Endothelial cell (in vitro differentiated cells): ENCODE measurements at places on chromosomes 16 and 17.

DNA sequence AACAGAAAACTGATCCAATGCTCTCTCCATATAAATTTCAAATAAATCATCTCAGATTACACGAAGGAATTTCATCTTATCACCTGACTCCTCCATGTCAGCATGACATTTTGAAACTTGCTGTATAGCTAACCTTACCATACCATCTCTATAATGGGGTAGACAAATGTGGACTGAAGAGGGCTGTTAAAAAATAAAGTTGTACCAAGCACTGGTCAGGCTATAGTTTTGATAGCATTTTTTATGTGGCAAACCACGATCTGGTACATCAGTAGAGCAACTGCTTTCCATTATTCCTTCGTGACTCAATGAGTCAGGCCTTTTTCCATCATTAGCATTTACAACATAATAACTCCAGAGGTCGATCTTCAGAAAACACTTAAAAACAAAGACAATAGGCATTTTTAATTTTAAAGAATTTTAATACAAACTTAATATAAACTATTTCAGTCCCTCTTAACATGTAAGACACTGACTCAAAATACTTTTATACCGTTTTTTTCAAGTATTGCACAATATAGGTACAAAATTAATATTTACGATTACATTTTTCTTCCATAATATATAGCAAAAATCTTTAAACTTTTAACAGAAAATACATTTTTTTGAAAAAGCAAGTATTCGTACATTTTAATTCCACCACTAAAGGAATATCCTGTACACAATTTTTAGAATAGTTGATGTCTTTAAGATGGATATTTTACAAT is 4.2 kb downstream of the TOB1 start:
- DNase-seq, result no peak

- DNase-seq, result no peak
Observed at GRCh38 chr16:77690416-77690815, 31.9 kb upstream of the NUDT7 start.

DNA sequence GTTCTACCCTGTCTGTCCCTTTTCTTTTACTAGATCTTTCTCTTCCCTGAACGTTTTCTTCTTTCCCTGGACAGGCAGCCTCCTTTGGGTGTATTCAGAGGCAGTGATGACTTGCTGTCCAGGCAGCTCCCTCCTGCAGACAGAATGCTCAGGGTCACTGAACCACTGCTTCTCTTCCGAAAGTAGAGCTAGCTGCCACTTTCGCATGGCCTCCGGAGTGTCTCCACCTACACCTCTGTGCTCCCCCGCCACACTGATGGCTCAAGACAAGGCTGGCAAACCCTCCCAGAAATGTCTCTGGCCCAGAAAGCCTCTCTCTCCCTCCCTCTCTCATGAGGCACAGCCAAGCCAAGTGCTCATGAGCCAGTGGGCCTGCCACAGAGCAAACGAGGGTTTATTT is 207.8 kb downstream of the CDRT15L2 start:
- DNase-seq, result no peak

DNA sequence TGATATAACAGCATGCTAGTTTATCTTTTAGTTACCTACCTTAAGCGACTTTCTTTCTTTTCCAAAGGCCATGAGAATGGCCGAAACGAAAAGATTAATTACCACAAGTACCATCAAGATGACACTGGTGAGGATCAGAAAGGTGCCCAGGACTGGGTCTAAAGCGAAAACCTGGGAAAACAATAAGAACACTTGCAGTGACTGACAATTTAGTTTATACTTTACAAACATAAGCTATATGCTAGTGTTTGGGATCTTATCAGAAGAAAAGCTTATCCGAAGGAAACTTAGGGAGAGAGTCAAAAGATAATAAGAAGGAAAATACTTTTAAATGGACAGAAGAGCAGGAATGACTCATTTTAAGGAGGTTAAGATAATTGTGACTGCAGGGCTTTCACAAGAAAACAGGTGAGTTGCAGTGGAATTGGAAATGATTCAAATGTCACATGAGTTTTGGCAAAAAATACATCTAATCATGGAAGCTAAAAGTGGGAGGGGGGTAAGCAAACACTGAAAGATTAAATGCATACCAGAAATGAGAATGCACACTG is 34.8 kb downstream of the IST1 start:
- no peak for DNase-seq

DNA sequence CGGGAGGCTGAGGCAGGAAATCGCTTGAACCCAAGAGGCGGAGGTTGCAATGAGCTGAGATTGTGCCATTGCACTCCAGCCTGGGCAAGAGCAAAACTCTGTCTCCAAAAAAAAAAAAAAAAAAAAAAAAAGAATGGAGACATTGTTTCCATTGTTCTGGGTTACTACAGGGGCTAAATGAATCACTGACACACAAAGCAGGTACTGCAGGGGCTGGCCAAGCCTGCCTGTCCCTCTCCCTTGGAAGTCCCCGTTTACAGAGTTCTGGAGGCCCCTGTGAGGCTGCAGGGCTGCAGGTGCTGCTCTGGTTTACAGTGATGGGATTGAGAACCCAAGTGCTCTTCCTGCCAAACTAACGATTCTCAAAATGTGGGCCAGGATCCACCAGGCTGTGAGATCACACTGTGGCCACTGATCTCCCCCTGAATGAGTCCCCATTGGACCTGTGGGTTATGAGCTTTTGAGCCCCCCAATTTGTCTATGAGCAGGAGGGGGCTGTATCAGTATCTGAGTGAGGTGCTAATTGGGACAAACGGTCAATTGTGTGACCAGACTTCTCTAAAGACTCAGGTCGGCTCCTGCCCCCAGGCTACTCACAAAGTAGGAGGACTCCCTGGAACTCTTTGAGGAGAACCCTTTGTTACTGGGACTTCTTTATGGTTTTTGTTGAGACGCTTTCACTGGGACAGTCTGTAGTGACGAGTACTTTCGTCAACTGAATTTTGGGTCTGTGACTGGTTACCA is 39.0 kb downstream of the DNAH17 start:
- no peak for DNase-seq

GRCh38 chr17:7502987-7503386 is 18.8 kb downstream of the POLR2A start:
- no peak for DNase-seq

- DNase-seq, result no peak
Observed at GRCh38 chr17:48295362-48296288, 134.4 kb downstream of the SKAP1 start.

GRCh38 chr17:67412032-67412431 is 35.0 kb downstream of the PITPNC1 start:
- DNase-seq, result no peak

DNA sequence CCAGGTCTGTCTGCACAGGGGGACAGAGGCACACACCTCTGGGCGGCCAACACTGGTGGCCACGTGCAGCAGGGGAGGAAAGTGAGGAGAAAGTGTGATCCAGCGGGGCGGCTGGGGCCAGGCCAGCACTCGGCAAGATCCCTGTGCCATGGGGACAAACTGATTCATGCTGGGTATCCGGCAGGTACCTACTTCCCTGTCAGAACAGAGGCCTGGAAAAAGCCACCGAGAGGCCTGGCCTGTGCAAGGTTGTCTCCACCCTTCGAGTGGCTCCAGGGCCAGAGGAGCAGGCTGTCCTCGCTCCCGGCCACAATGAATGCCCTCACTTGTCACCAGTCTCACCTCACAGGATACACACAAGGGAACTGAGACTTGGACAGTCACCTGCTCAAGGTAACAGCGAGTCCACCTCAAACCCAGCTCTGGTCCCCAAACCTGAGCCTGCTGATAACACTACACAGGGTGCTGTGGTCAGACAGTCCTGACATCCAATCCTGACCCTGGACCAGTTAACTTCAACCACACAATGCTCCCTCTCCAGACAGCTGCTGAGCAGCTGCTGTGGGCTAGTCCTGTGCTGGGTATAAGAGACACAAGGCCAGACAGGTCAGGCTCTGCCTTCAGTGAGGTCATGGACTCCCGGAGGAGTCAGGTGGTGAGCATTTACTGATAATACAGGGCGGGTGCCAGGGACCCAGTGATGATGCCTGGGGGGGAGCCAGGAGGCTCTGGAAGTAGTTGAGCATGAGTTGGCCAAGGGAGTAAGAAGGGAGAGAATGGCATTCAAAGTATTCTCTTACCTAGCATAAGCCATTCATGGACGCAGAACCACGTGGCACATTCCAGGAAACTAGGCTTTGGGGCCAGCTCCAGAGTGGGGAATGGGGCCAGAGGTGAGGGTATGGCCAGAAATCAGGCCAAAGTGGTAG is 53.0 kb downstream of the VAC14 start:
- no peak for DNase-seq

DNA sequence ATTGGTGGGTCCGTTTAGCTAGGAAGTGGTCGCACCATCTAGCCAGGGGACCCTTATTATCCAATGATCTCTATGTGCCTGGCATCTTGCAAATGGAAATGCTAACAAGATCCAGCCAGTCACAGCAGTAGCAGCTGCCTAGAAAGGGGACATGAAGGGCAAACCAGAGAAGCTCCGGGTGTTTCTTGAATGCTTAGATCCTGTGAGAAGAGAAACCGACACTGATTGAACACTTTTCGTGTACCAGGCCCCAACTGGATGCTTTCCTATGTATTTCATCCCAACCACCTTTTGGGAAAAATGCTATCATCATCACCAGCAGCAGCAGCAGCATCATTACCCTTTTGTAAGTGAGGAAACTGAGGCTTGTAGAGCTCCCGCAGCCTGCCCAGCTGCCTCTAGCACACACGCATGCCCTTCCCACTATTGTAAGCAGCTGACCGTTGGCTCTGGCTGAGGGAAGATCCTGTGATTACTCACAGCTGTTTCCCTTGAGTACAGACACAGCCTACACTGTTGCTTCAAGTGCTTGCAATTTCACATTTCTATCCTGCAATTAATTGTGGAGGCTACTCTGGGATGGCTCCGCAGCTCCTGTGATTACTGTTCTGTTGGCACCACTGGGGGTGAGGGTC is 180.7 kb upstream of the CACNG5 start:
- DNase-seq, result no peak

DNA sequence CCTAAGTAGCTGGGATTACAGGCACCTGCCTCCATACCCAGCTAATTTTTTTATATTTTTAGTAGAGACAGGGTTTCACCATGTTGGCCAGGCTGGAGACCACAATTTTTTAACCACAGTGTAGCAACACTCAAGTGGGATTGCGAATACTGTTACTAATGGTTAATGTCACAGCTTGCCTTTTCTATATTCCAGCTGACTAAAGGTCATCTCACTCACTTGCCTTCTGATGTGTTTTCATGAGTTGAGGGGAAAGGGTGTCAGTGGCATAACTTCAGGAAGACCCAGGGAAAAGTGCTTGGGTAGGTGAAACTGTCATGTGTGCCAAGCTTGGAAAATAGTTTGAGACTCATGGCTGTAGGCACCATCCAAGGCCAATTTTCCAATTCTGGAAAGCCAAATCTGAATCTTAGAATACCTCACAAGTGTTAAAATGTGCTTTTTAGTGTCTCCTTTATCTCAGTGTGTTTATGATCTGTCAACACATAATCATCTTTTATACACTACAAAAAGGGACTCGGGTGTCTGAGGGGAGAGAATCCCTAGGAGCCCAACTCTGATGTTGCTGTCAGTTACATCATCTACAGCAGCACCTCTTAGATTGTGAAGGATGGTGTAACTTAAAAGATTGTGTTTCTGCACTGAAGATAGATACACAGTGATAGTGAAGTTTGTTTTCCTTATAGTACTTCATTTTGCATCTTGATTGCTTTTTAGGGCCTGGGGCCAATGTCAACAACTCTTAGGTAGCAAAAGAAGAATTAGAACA is 27.1 kb downstream of the OGFOD1 start:
- DNase-seq, result no peak

DNA sequence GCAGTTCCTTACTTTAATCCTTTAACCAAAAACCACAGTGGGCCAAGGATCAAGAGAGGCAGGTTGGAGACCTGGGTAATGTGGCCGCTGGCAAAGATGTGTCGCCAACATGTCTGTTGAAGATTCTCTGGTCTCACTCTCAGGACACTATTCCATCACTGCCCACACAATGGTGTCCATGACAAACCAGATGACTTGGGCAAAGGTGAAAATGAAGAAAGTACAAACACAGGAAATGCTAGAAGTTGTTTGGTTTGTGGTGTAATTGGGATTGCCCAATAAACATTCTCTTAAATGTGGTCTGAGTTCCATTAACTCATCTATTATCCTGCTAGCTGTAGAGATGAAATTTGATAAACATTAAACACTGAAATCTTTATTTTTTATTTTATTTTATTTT is 43.3 kb downstream of the SALL1 start:
- no peak for DNase-seq

DNA sequence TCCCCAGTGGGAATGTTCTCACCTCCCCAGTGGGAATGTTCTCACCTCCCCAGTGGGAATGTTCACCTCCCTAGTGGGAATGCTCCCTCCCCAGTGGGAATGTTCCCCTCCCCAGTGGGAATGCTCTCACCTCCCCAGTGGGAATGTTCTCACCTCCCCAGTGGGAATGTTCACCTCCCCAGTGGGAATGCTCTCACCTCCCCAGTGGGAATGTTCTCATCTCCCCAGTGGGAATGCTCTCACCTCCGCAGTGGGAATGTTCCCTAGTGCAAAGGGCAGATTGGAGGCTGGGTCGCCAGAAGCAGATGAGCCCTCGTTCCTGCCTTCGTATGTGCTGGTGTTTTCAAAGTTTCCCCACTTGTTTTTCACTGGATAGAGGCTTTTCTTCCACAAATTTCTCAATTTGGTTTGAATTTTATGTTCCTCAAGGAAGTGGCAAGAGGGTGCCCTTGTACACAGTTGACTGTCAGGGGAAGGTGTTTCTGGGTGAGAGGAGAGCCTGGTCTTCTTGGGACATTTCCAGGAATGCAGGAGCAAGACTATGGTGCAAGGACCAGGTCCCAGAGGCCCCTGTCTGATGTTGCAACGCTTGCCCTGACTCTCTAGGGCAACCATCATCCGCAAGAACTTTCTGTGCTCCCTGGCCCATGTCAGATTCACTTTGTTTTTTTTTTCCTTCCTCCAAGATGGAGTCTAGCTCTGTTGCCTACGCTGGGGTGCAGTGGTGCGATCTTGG is 34.0 kb downstream of the TRARG1 start:
- DNase-seq, result no peak

DNA sequence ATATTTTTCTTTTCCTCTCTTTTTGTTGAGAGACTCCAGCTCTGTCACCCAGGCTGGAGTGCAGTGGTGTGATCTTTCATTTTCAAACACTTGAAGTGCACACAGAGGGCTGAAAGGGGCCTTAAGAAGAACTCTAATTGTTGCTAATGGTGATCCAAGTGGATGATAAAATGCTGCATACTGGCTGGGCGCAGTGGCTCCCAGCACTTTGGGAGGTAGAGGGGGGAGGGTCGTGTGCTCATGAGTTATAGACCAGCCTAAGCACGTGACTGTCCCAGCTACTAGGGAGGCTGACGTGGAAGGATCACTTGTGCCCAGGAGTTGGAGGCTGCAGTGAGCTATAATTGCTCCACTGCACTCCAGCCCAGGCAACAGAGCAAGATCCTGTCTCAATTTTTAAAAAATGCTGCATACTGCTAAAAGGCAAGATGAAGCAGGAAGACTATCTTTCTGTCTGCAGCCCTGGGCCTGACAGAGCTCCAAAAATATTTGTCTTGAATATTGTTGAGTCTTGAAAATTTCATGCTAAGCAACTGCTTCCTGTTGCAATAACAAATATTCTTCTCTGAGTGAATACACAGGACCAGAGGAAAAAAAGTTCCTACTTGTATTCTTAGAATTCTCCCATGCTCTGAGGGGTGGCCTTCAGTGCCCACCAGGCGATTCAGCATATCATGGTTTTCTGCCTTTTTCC is 63.7 kb upstream of the AKTIP start:
- DNase-seq, result no peak
